SJSA1 (cell line): ENCODE measurements at places on chromosomes 13 and 19. TPM values are rescaled to one million over a fixed set of nuclear protein-coding genes. Genes with fewer than 3 reads are reported as not detected.

- DNase-seq: no peak
Observed at GRCh38 chr13:95113601-95114000, 187.7 kb downstream of the ABCC4 start.

DNA sequence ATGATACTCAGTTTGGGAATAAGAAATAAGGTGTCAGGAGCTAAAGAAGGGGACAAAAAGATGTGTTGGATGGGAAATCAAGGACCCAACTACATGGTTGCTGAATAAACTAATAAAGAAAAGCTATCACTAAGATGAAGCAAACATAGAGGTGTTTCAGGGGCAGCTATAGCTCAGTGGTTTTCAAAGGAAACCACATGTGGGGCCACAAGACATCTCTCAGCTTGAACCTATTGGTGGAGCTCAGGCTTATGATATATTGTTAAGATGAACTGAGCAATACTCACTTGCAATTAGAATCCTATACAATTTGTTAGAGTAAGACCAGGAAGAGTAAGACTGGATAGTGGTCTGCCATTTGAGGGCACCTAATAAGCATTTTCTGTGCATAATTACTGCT, 45.1 kb upstream of the SPRY2 start:
- DNase-seq: no peak

GRCh38 chr13:27161980-27162379, 9.6 kb downstream of the USP12 start:
- DNase-seq: no peak

GRCh38 chr19:47730910-47731309, 14.4 kb upstream of the NOP53 start:
- DNase-seq: no peak

DNA sequence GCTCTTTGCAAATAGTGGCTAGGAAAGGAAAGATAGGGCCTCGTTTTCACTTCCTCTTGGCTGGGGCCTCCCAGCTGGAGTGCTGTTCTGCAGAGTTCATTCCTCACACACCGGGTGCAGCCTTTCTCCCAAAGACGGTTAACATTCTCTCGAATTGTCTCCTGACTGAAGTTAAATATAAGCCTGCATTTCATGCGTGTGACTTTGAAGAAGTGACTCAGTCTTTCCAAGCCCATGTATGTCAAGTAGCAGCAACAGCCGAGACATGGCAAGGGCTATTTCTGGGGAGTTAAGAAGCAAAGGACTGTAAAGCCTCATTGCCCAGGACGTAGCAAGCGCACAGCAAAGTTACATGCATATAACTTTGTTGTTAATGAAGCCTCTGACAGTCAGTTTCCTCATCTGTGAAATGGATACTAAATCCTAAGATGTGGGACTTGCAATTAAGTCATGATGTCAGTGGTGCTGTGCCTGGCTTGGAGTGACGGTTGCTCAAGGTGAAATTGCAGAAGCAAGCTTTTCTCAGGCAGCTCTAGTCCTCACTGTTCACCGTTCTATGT, 502.4 kb downstream of the MYO16 start:
- peak; percentile 68 for DNase-seq

GRCh38 chr19:1864480-1865171, 1.2 kb upstream of the KLF16 start:
- peak; percentile 76 for DNase-seq

GRCh38 chr19:39190768-39191167, 6.0 kb upstream of the NCCRP1 start:
- no peak for DNase-seq

DNA sequence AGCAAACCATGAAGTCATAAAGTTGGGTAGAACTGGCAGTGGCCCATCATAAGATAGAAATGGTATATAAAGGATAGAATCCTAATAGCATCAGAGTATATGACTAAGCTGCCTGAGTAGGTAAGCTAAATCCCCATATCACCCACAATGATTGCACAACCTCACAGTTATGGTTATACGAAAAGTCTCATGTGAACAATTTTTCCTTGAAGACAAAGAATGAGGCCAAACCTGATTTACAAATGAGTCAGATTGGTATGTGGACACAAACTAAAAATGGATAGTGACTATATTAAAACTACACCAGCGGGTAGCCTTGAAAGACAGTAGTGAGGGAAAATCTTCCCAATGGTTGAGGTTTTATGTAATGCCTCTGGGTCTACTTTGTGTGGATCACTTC, 40.9 kb upstream of the UFM1 start:
- no peak for DNase-seq

The C19orf33 gene
- not detected in 2 replicates for total RNA-seq

The ADGRE2 gene
- not detected in 2 replicates for total RNA-seq

The ERICH4 gene
- not detected in 2 replicates for total RNA-seq

The ZNF136 gene
- total RNA-seq: 3.8 and 7.2 TPM in 2 replicates
